ENCODE measurements at places on chromosomes 11 and 22. TPM values are rescaled to one million over a fixed set of nuclear protein-coding genes. Genes with fewer than 3 reads are reported as not detected.
A peak's percentile ranks its signal among the peaks of the same experiment; 100 is the strongest.

UBQLNL gene
- total RNA-seq = 0.23 TPM

OR52E8 gene
- not detected for total RNA-seq

CDC42BPG gene
- total RNA-seq = 1.2 TPM

GRIA4 gene
- not detected for total RNA-seq

DNA sequence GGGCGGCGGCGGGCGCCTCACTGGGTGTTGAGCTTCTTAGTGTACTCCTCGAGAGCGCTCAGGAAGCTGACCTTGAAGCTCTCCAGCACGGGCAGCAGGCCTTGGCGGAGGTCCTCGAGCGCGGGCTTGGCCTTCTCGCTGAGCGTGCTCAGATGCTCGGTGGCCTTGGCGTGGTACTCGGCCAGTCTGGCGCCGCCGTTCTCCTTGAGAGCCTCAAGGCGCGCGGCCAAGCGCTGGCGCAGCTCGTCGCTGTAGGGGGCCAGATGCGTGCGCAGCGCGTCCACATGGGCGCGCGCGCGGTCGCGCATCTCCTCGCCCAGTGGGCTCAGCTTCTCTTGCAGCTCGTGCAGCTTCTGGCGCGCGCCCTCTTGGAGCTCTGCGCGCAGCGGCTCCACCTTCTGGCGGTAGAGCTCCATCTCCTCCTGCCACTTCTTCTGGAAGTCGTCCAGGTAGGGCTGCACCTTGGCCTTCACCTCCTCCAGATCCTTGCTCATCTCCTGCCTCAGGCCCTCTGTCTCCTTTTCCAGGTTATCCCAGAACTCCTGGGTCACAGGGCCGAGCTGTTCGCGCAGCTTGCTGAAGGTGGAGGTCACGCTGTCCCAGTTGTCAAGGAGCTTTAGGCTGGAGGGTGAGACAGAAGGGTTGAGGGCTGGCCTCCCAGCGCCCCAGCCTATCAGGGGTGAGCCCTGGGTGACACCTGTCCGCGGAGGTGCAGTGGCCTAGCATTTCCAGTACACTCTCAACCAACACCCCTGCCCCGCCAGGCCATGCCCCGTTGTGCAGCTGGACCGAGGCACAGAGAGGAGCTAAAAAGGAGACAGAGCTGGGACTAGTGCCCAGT is 1.4 kb downstream of the APOA1 start:
- peak; percentile 81 for DNase-seq

GRCh38 chr11:12123273-12123672 is 12.9 kb downstream of the MICAL2 start:
- no peak for DNase-seq

DNA sequence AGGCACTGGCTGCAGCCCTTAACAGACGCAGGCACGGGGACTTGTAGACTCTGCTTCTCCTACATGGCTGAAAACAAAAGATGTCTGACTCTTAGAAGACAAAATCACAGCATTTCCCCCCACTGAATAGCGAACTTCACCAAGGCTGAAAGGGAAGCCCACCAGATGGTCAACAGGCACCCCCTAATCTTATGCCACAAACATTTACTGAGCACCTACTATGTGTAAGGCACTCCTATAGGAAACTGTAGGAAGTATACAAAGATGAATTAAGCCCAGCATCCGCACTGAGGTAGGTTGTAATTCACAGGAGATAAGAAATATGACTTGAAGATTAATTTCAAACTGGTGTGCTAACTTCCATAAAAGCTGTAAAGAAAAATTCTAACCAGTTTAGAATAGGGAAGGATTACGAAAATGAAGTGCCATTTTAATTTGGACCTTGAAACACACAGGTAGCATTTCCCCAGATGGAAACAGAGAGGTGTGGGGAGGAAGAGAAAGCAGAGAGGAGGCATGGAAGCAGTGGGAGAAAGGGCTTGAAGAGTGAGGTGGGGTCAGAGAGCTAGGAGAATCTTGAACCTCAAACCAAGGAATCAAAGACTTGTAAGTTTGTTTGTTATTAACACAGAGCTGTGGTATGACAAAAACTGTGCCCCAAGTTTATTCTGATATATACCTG is 38.1 kb downstream of the NUMA1 start:
- DNase-seq = no peak

- no peak for DNase-seq
These were observed 6.6 kb downstream of the PLEKHB1 start for GRCh38 chr11:73652856-73653559.

GRCh38 chr11:6695377-6695776 is 12.2 kb upstream of the MRPL17 start:
- no peak for DNase-seq

GRCh38 chr22:25025491-25026400 is 73.2 kb downstream of the KIAA1671 start:
- DNase-seq = no peak

DNA sequence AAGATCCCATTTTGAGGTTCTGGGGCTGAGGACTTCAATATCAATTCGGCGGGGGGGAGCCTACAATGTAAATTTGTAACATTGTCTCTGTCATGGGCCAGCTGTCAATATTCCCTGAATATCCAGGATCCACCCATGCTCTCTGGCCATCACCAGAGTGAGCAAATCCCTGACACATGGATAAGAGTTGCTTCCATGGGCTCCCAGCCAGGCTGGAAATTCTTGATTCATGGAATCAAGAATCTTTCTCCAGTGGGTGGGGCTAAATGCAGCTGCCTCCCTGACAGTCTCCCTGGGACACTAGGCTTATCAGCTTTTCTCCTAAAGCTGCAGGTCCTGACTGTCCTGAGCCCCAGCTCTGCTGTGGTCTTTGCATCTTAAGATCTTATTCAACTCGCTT is 86.9 kb upstream of the IGLL5 start:
- DNase-seq = no peak
